ENCODE measurements at places on chromosomes 5 and 9.

- no peak for DNase-seq
Measured at GRCh38 chr9:78666818-78667414, 370.0 kb downstream of the PSAT1 start.

GRCh38 chr9:7785813-7786212, 13.8 kb downstream of the DMAC1 start:
- DNase-seq: no peak

- no peak for DNase-seq
Measured at GRCh38 chr9:124110307-124110915, 98.8 kb downstream of the LHX2 start.

- no peak for DNase-seq
Measured at GRCh38 chr5:81303563-81303962, 2.2 kb downstream of the ZCCHC9 start.

DNA sequence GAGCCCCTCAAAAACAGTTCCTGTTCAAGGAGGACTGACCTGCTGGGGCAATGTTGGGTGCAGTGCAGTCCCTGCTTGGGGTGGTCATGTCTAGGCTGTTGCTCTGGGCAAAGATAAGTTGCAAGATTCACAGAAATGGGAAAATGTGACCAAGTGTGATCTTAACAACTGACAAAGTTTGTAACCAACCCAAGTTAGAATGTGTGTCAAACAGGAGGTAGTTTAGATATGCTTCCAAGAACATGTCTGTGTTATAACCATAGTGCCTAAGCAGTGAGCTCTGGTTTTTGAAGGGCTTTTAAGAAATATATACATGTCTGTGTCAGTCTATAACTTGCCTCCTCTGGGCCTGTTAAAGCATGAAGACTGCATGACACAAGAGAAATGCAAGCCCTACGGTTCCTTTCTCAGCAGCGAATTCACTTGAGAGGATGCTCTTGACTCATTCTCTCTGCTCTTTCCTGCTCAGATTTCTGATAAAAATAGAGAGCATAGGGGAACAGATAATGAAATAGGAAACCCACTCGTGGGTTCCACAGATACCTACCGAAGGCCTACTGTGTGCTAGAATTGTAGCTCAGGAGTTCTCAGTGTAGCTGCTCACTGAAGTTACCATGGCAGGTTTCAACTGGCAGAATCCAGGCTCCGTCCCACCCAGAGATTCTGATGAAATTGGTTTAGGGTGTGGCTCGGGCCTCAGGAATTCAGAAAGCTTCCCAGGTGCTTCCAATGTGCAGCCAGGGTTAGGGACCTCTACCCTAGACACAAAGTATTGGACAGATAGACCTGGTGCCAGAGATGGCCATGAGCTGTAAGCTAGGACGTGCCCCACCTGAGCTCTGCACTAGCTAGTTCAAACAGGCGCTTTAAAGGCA, 52.4 kb downstream of the ARHGEF37 start:
- DNase-seq: no peak

All from cortex of kidney (tissue), 1 donor.